ENCODE measurements at places on chromosomes 16 and 17.
A peak's percentile ranks its signal among the peaks of the same experiment; 100 is the strongest.

DNA sequence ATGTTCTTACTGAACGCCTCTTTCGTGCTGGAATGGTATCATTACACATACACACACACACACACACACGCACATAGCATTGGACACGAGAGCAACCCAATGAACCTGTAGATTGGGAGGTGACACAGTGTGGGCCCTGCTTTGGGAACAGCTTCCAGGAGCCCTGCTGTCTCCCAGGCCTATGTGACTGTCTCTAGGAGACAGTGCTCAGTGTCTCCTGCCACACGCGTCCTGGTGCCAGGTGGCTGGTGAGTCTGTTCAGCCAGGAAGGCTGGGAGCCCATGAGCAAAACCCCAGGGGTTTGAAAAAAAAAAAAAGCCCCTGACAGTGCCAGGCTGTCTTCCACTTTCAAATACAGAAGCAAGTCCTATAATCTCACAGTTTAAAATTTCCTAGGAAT, 2.4 kb upstream of the SPOP start:
- no peak for DNase-seq

DNA sequence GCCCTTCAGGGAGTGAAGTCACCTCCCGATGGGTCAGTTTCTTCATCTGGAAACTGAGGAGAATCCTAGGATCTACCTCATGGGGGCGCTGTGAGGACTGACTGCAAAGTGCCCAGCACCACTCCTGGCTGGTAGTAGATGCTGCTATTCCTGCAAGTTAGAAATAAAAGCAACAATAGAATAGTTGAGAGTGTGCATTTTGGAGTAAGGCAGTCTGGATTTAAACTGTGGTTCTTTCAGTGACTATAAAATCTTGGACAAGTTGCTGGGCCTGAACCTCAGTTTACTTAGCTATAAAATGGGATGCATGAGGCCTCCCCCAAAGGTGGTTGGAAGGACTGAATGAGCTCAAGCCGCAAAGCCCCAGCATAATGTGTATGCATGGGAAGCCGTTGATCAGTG, 70.6 kb downstream of the CYB5B start:
- no peak for DNase-seq

- no peak for DNase-seq
These were observed 12.6 kb downstream of the NDEL1 start for GRCh38 chr17:8448310-8448709.

GRCh38 chr17:64420143-64420670, 28.7 kb upstream of the MILR1 start:
- peak; percentile 11 for DNase-seq

GRCh38 chr17:59607817-59608403, 11.8 kb upstream of the CLTC start:
- DNase-seq, result no peak

DNA sequence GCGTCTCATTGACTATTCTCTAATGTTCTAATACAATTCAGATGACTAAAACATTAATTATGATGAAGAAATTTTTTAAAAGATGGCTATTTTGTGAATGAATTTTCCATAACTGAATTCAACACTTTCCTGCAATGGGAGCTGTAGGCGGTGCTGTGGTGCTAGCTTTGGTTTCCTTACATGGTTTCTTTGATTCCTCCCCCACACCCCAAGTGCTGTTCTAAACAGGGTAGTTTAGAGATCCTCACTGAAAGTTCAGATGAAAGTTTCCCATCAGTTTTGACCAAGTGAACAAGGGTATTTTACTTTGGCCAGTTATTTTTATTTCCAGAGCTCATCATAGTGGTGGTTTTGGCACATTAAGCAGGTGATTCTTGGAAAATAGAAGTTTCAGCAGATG, 26.0 kb upstream of the MRC2 start:
- DNase-seq, result no peak

- DNase-seq, result no peak
These were observed 46.9 kb downstream of the IRX6 start for GRCh38 chr16:55370762-55371482.

DNA sequence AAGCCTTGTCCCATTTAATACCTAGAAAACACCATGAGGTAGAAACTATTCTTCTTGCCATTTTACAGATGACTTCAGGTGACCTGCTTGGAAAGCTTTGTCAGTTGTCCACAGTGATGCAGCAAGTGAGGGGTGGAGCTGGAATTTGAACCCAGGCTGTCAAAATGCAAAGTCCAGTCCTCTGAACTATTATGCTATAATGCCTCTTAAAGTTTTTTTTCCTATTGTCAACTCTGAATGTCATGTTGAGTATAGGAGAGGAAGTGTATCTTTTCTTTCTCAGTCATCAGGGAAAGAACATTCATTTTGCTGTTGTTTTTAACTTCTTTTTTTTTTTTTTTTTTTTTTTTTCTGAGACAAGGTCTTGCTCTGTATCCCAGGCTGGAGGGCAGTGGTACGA, 525.6 kb downstream of the XYLT1 start:
- no peak for DNase-seq

- DNase-seq, result no peak
These were observed 24.8 kb downstream of the RANBP10 start for GRCh38 chr16:67781565-67781921.

- DNase-seq, result no peak
These were observed 15.6 kb downstream of the TLE7 start for GRCh38 chr16:71426069-71426879.

DNA sequence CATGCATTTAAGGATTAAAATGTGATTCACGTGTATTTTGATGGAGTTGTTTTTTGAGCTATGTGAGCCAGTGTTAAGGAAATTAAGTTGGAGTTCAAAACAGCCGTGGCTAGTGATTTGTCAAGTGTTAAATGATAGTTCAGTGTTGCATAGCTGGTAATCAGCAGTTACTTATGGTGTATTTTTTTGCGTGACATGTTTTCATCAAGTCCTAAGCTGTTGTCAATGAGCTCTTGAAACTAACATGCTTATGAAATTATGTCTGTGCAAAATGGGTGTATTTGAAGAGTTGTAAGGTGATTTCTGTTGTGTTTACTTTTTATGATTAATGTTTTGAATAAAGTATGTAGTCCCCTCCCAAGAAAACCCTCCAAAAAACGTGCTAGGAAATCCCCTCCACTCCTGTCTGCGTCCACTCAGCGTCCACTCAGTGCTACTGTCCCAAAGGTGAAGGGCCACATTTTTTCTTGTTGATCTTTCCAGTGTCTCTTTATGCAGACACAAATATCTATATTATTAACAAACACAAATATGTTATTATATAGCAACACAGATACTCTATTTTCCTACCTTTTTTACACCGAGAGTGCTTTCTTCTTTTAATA, 30.0 kb downstream of the USP10 start:
- no peak for DNase-seq

GRCh38 chr16:361872-362701, 8.3 kb downstream of the MRPL28 start:
- DNase-seq, result peak; percentile 48

DNA sequence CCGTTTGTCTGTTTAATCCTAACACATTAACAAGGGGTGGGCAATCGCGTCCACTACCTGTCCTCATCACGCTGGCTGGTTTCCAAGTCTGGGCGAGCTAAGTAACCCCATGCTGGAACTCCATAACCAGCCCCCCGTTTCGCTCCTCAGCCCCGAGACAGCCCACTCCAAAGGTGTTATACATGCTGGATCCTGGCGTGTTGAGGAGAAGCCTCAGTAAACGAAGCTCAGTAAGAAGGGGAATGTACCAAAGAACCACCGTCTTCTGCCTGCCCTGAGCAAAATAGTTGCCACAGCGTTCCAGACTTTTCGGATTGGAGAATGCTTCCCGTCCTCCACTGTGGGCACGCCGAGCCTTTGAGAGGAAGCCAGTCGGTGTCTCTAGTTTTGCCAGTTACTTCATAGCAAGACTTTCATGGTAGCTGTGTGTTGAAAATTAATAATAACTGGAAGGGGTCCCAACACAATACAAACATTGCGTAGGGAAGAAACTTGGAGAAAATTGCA, 16.1 kb upstream of the C17orf78 start:
- DNase-seq, result no peak

- no peak for DNase-seq
These were observed 28.6 kb downstream of the EPN2 start for GRCh38 chr17:19265755-19266154.

GRCh38 chr17:9179602-9180001, 158.3 kb downstream of the NTN1 start:
- DNase-seq, result no peak

DNA sequence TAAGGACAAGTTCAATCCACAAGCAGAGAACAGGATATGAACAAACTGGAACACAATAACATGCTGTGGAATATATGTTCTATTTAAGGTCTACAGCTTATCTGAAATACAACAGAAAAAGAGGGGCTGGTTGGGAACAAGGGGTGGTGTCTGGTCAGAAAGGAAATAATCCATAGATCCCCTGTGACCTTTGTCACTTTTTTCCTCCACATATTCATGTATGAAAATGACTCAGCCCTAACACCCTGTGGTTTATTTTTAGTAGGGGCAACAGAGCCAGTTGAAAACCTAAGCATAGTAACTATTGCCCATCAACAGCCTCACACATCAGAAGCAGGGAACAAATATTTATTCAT, 12.3 kb upstream of the SPAG9 start:
- no peak for DNase-seq

DNA sequence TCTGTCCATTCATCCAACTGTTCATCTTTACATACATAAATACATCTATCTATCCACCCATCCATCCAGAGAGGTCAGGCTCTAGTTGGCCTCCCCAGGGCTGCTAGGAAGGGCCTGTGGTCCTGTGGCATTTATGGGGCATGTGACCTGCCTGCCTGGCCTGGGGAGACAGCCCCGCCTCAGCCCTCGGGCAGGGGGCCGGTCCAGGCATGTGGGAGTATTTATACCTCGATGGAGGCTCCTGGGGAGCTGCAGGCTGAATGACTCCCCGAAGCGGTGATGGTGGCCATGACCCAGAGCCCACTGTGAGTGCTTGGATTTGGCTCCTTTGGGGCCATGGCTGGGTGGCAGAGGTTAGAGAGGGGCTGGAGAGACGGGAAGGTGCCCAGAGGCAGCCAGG, 7.3 kb downstream of the FOXN1 start:
- DNase-seq, result no peak

- no peak for DNase-seq
These were observed 436.8 kb downstream of the CA10 start for GRCh38 chr17:51721730-51722129.

- peak; percentile 58 for DNase-seq
These were observed at the start of gene CD68 for GRCh38 chr17:7579001-7579833. TSS of gene CD68 (plus strand) at chr17:7579638. CDS start at chr17:7579678, 40 bp downstream.

DNA sequence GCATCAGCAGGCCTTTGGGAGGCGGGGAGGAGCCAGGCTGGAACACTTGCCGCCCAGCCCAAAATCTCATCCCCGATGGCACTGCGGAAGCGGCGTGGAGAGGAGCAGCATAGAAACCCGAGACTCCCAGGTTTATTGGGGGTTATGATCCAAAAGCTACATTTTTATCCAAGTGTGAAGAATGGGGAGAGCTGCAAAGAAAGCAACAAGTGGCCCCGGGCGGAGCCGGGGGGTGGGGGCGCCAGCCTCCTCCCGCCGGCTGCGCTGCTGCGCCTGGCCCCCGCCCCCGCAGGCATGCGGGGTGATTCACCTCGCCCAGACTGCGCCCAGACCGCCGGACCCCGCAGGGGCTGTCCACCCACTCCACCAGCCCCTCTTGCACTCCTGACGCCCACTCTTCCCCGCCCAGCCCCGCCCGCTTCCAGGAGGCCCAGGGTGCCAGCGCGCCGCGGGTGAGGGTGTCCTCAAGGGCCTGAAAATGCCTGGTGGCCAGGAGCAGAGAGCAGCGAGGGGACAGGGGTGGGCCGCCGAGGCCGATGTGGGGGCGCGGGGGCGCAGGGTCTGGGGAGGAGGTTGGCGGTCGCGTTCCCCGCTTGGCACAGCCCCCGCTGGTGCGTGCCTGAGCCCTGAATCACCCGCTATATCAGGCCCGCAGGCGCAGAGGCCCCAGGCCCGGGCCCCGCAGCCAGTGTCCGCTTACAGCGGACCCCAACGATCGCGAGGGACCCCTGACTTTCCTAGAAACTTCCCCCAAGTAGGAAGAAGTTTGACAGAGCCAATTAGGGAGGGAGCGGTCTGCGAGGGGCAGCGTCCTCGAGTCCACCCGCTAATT, 1.3 kb downstream of the CAVIN1 start:
- no peak for DNase-seq

DNA sequence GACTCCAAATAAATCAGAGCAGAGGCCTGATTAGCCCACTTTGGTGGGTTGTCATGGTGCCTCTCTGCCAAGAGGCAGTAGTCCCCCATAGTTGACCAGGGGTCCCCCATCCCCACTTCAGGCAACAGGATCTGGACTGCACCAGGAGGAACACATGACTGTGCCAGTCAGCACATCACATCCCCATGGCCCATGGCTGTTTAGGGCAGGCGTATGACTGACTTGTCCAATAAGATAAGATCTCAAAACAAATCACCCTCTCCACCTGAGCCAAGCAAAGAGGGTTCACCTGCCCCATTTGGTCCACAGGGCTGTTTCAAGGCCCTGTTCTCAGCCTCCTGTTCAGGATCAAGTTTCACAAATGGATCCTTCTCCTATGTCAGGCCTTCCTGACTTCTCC, 93.3 kb downstream of the C16orf78 start:
- no peak for DNase-seq

- peak; percentile 71 for DNase-seq
These were observed at the start of gene KSR1 for GRCh38 chr17:27455914-27456680. TSS of gene KSR1 (plus strand) at chr17:27456448. CDS start at chr17:27456644, 196 bp downstream.

GRCh38 chr17:38921756-38922411, 3.5 kb upstream of the LASP1NB start:
- DNase-seq, result no peak

DNA sequence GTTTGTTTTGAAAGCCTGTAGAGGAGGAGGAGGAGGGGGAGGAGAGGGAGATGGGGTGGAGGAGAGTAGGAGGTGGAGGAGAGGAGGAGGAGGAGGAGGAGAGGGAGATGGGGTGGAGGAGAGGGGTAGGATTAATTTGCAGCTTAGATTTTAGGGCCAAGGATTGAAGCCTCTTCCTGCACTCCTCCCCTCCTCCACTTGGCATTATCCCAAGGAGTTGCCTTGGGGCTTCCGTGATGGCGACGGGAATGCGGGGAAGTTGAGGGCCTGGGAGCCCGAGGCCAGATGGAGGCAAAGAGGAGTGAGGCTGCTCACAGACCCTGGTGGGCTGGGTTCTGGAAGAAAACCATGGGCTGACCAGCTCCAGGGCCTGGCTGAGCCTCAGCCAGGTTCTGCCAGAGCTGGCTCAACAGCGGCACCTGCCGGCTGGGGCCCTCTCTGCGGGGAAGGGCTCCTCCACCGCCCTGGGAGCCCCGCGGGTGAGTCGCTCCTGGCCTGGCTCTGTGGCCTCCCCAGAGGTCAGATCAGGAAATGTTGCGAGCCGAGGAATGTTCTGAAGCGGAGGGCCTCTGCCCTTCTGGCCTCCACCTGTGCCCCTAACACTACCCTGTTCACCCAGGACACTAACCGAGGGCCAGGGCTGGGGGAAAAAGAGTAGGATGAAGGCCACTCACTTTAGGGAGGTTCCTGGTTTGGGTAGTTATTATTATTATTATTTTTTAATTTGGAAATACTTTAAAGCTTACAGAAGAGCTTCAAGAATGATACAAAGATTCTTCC, 23.9 kb upstream of the FMNL1 start:
- DNase-seq, result peak; percentile 60

All from stimulated activated CD4-positive, alpha-beta T cell treated with anti-CD3 and anti-CD28 coated beads, TNF-alpha, amount 100 ng/mL, for 1 hour (primary cell).